ENCODE measurements at places on chromosomes 3 and 15.

- DNase-seq: no peak
Observed at GRCh38 chr3:23099677-23100076, 103.5 kb upstream of the UBE2E2 start.

DNA sequence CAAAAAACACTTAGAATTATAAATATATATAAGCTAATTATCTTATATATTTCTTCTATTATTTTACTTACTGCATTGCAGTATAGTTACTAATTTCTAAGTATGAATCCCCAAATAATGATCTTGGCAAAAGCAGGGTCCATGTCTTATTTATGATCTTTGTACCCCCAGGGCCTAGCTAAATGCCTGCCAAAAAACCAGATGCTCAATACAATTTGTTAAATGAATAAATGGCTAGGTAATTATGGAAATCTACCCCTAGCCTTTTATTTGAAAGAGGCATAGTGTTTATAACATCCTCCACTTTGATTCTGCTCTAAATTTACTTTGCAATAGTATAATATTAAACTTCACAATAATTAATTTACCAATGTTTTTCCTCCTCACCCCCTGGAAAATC is 69.5 kb downstream of the CSNK1G1 start:
- no peak for DNase-seq

- DNase-seq: no peak
Observed at GRCh38 chr15:38299216-38299615, 46.6 kb downstream of the SPRED1 start.

DNA sequence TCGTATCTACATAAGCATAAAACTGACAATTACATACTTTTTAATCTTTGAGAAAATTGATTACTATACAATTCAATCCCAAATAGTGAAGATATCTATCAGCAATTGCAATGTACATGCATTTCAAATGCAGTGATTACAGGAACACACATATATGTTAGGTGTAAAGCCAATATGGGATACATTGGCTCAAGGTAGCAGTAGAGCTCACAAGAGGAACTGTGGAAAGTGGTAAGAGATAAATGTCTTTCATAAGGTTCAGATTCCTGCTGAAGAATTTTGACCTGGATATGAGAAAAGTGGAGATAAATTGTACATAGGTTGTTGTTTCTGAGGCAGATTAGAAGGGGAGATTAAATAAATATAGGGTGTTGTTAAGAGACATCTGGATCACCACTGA is 1280.5 kb downstream of the OTOL1 start:
- no peak for DNase-seq

DNA sequence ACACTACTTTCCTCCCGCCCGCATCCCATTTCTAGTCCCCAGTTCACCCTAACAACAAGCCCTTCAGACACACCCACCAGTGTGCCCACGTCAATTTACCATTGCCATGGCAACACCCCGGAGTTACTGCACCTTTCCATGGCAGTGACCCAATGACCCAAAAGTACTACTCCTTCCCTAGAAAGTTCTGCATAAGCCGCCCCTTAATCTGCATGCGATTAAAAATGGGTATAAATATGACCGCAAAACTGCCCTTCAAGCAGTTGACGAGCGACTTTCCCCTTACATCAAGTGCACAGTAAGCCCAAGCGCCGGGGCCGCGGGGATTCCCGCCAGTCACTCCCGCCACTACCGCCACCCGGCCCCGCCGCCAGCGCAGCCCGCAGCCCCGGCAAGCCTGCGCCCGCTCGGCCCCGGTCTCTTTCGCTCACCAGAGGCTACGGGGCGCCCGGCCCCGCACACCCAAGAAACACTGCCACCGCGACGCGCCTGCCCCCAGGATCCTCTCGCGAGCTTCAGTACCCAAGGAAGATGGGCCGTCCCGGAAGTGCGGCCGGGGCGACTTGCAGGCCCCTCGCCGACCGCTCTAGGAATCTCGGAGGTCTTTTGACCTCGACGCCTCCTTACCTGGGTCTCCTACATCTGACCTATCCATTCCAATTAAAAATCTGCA is 27.2 kb upstream of the ZNF502 start:
- DNase-seq: no peak

- no peak for DNase-seq
Observed at GRCh38 chr3:17802950-17803349, 60.5 kb upstream of the TBC1D5 start.

DNA sequence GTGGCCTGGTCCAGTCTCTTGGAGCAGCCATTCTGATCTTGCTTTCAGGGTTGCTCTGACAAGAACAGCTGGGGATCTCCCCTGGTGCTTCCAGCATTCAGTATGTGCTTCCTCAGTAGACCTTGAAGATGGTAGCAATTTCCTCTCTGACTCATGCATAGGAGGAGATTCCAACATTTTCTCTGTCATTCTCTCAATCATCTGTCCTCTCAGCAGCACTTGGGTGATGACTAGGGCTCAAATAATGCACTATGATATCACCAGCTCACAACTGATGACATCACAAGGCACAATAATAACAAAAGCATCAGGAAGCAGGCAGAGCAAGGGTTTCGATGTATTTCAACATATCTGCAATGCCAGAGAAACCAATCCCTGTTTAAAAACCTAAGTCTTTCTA is 52.7 kb downstream of the NFKBIZ start:
- DNase-seq: no peak

GRCh38 chr3:65936908-65937638 is 101.6 kb downstream of the MAGI1 start:
- DNase-seq: no peak

Measured in stimulated activated CD4-positive, alpha-beta T cell treated with anti-CD3 and anti-CD28 coated beads, TNF-alpha, amount 100 ng/mL, for 1 hour (primary cell).